ENCODE measurements at places on chromosomes 12 and 14.

- no peak for DNase-seq
Observed at GRCh38 chr12:29672580-29672979, 111.2 kb downstream of the TMTC1 start.

- DNase-seq, result no peak
Observed at GRCh38 chr12:93419388-93420034, 22.2 kb downstream of the UBE2N start.

DNA sequence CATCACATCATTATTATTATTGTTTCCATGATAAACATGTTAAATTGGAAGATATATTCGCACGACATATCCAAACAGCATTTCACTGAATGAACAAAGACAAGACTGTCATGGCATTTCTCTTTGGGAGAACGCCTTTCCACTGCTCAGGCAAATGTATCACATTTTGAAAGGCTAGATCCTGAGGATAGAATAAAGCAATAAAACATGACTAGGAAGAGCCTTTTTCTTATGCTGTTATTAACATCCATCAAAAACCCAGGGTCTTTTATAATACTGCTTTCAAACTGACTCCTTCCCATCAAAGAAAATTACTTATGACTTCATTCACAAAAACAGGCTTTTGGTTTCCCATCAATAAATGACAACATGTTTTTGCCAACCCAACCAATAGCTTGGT is 630.9 kb downstream of the TMTC2 start:
- no peak for DNase-seq

DNA sequence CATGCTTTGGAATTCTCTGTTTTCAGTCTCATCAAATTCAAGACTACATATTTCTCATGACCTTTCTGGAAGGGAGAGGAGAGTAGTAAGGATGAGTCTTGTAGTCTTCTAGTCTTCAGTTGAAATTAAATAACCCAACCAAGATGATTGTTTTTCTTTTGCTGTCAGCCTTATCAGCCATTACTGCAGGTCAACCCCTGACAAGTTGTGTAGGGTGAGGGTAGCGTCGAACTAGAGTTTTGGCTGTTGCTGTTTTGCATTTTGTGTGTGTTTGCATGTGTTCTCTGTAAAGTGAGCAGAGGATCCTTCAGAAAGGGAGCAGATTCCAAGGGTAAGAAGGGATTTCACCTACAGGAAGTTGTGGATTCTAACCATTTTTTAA is 28.4 kb downstream of the DIP2B start:
- no peak for DNase-seq

DNA sequence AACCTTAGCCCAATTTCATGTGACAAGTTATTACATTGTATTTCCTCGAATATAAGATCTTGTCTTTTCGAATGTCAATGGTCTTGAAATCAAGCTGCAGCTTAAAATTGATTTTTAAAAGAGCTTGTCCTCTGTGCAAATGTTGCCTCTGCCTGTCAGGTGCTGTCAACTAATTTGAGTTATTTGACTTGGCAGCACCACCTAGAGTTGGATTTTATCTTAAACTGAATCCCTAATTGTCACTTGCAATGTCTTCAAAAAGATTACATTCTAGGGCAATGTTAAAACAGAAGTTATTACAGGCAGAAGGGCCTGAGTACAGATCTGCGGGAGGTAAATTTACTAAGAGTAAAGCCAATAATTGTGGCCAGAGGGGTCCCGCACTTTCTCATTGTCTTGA is 26.2 kb upstream of the TUNAR start:
- no peak for DNase-seq

- DNase-seq, result no peak
Observed at GRCh38 chr12:14393751-14394150, 28.3 kb downstream of the ATF7IP start.

DNA sequence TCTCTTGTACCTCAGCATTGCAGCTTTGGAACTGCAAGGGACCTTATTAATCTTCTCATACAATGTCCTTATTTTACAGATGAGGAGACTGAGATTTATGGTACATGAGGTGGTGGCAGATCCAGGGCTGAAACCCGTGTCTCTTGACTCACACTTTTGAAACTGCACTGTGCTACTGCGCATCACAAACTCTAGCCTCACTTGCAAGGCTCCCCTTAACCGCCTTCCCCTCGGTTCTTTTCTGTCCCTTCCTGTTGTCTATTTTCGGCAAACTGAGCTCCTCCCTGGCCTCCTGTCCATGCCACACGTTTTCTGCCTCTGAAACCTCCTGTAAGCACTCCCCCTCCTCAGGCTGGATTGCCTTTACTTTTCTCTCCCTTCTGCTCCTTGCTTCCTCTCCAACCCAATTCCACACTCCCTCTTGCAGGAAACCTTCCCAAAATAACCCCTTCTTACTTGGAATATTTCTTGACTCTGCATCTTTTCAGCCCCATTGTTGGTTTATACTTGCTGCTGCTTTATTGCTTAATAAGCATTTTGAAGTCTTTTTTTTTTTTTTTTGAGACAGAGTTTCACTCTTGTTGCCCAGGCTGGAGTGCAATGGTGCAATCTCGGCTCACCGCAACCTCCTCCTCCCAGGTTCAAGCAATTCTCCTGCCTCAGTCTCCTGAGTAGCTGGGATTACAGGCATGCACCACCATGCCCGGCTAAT is 72.4 kb upstream of the CISTR start:
- no peak for DNase-seq

- DNase-seq, result no peak
Observed at GRCh38 chr14:81396113-81396512, 4.0 kb downstream of the STON2 start.

DNA sequence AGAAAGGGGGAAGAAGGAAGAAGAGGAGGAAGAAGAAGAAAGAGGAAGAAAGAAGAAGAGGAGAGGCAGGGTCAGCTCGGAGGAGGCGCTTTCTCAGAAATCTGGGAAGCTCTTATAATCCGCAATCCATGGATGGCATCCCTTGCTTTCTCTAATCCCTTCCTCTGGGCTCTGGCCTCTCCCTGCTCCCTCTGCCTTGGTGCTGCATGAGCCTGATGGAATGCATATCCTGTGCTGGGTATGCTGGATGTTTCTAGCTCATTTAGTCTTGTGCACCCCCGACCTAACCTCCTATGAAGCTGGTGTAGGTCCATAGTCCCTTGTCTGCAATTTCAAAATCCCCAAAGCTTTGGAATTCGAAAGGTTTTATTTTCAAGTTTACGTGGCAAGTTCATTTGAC is 94.2 kb upstream of the MYL2 start:
- DNase-seq, result no peak

GRCh38 chr12:77835969-77836368 is 5.3 kb downstream of the NAV3 start:
- DNase-seq, result no peak

- DNase-seq, result no peak
Observed at GRCh38 chr12:49619286-49619685, 4.1 kb upstream of the PRPF40B start.

DNA sequence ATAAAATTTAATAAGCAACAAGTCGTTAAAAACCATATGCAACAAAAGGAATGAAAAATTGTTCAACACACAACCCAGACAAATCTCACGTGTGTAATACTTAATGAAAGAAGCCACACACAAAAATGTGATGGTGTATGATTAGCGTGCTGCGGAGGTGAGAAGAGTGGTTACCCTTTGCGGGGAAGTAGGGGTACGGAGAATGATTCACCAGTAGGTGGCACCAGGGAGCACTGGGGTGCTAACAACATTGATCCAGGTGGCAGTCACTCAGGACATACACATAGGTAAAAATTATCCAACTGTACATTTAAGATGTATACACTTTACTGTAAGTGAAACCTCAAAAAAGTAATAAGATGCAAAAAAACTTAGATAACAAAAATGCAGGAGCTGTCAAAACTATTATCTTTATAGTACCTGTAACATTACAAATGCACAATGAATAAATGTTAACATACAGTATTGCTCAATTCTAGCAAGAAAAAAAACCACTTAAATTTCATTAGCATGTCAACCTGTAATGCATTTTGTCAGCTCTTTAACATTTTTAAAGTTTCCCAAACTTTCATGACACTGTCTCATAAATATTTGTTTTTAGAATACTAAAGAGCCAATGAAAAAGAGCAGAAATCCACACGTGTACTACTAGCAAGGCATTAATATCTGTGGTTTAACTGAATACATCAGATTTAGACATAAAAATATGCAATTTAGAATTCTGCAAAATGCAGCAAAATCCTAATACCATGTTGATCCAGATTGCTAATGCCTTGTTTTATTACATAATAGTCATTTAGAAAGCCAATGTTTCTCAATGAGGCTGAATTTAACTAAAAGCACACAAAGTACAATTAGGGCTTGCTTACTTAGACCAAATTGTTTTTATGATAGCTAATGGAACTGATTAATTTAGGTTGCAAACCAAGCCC is 46.7 kb downstream of the TMCC3 start:
- DNase-seq, result no peak

DNA sequence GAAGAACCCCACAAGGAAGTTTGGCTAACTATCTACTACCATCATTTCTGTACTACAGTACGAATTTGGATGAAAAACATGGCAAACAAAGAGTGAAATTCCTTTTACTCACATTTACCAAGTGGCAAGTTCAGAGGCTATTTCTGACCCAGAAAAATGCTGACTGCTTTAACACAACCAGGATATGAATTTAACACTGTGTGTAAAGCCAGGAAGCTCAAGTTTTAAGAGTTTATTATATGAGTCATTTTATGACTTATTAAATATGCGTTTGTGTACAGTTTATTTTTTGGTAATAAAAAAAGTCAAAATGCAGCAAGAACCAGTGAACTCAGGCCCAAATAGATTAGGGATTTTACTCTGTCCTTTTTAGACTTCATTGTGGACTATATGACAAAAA is 58.4 kb upstream of the STAC3 start:
- no peak for DNase-seq

DNA sequence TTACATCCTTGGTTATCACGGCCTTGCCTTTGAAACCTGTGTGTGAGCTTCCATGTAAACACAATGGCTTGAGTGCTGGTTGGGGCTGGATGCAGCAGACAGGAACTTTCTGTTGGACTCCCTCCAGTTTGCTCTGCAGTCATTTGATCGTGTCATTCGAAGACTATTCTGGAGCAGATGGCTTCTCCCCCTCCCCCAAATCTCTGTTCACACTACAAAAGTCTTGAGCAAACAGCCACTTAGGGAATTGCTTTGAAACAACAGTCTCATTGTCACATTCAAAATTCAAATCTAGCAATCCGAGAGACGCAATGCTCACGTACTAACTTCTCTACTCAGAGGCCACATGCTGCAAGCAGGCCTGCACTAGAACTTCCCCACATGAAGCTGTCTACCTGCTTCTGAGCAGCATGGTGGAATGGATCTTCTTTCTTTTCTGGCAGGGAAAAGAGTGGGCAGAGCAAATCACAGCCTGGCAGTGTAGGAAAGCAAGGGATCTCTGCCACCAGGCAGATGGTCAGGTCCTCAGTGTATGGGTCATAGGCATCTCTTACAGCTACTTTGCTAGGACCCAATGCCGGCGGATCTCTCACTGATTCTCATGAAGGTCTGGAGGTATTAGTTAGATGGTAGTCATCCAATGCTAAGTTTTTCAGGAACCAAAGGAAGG is 214.2 kb downstream of the PPM1H start:
- DNase-seq, result no peak

GRCh38 chr12:87923361-87923760 is 105.8 kb downstream of the C12orf50 start:
- no peak for DNase-seq

GRCh38 chr14:63186453-63186852 is 17.8 kb upstream of the RHOJ start:
- no peak for DNase-seq

- DNase-seq, result no peak
Observed at GRCh38 chr12:41684997-41685396, 459.7 kb downstream of the GXYLT1 start.

DNA sequence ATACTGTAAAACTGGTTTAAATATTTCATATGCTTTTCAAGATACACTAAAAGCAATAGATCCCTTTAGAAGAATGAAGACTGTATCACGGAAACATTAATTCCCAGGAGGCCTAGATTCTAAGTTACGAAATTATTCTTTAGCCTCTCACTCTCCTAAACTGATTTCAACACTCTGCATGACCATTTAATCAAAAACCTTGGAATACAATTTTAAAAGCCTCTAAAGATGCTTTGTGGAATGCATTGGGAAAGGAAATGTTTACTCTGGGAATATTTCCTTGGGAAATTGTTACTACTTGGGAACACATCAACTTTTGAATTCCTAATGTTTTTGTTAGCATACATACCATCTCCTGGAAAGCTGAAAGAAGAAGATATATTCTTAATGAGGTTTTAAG is 255.7 kb upstream of the FAR2 start:
- DNase-seq, result no peak

DNA sequence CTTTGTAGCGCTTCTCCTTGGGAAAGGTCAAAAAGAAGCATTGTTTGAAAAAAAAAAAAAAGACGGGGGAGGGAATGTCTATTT is at the start of gene LMO3:
Gene LMO3 (minus strand): TSS at position 46 of the 84 bp plus-strand sequence. CDS start 5,302 bp downstream, outside the sequence.
- no peak for DNase-seq

DNA sequence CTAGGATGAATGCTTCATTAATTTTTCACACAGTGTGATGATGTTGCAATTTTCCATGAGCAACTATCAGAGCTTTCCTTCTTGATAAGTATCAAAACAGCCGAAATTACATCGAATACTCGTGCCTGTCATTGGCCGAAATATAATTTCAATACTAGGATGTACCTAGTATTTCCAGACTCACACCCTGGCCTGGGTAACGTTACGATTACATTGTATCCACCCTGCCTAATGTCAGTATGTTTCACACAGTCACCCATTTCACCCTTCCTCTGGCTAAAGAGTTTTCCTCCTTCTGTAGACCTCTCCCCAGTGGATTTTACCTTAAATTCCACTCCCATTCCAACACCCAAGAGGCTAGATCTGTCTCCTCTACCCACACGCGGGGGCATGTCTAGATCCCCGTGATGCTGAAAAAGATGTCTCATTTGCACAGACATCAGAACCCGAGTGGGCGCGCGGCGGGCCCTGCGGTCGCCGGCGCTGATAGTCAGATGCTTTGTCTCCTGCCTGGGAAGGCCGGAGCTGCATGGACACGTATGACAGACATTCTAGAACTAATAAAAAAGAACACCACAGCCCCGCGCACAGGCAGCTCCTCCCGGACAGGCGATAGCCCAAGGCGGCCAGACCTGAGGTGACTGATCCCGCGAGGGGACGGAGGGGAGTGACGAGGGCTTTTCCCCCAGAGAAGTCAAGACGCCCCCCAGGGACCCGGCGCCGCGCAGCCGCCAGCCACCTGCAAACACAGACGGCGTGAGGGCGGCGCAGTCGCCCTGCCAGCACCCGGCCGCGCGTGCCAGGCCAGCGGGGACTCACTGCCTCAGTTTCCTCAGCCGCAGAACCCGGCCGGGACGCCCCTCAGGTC is 723 bp downstream of the KIF21A start:
- DNase-seq, result peak; percentile 63

- DNase-seq, result no peak
Observed at GRCh38 chr12:116150452-116150851, 127.0 kb downstream of the MED13L start.

GRCh38 chr12:59904874-59905521 is 309.2 kb downstream of the SLC16A7 start:
- no peak for DNase-seq

GRCh38 chr12:34602213-34602940 is 580.1 kb downstream of the ALG10 start:
- no peak for DNase-seq

Measured in right atrium auricular region (tissue), 2 donors.